Urinary bladder (tissue), 4 donors: ENCODE measurements at places on chromosomes 3 and 15. TPM values are rescaled to one million over a fixed set of nuclear protein-coding genes. Genes with fewer than 3 reads are reported as not detected.

GRCh38 chr3:159941038-159942000, 47.3 kb upstream of the IL12A start:
- DNase-seq, result no peak

DNA sequence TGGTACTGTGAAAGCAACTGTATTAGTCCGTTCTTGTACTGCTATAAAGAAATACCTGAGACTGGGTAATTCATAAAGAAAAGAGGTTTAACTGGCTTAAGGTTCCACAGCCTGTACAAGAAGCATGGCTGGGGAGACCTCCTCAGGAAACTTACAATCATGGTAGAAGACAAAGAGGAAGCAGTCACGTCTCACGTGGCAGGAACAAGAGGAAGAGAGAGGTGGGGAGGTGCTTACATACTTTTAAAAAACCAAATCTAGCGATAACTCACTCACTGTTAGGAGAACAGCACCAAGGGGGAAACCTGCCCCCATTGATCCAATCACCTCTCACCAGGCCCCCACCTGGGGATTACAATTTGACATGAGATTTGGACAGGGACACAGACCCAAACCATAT, 48.9 kb downstream of the IQGAP1 start:
- no peak for DNase-seq

The RASA2 gene
- polyA plus RNA-seq, result 5.9 TPM

GRCh38 chr15:39426552-39427532, 154.0 kb upstream of the THBS1 start:
- DNase-seq, result no peak

The WDR49 gene
- 0.08 TPM for polyA plus RNA-seq

DNA sequence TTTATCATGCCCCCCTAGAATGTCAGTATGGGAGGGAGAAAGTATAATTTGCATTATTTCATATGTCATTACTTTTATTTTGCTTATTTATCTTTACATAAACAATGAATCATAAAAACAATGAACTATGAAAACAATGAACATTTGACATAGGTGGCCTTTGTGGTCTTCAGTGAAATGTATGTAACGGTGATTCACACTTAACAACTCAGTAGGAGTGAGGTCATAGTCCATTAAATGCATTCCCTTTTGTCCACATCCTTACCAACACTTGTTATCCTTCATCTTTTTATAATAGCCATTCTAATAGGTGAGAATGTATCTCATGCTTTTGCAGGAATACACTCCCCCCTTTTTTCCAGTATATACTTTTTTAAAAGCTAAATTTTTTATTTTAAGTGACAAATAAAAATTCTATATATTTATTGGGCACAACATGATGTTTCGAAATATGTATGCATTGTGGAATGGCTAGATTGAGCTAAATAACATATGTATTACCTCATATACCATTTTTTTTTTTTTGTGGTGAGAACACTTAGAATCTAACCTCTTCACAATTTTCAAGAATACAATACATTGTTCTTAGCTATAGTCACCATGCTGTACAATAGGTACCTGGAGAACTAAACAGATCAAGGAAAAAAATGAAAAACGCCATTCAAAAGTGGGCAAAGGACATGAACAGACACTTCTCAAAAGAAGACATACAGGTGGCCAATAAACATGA, 189.5 kb downstream of the WDR72 start:
- no peak for DNase-seq

DNA sequence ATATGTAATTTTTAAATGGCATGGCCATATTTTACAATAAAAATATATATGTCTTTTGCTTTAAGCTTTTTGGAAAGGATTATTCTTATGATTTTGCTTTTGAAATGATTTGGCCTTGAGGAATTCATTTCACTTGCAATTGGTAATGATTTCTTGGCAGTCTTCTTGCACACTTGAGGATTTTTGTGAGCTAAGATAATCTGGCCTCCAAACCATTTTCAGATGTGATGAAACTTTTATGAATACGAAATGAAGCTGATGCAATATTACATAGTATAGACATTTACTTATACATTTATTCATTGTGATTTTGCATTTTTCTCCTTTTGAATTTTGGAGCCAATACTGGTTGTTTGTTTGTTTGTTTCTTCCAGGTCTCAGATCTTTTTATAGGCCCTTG, 6.4 kb upstream of the SH2D7 start:
- no peak for DNase-seq

The KIF7 gene
- 9.9 TPM for polyA plus RNA-seq

The ETV5 gene
- 2.6 TPM for polyA plus RNA-seq

DNA sequence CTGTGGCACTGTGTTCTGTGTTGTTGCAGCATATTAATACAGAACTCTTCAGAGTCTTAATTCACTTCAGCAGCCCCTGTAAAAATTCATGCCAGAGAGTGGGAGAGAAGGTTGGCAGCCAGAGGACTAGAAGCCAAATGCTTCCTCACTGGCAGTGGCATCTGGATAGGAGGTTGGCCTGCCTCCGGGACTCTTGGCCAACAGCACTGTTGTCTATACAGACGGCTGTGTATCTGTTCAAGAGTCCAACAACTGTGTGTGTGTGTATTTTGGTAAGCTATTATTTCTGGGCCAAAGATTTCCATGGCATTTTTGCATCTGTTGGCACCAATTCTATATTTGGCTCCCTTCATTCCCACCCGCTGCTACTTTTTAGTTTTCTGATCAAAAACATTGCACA, 156.0 kb upstream of the SOX2 start:
- DNase-seq, result no peak
